ENCODE measurements at places on chromosomes 13 and 19. TPM values are rescaled to one million over a fixed set of nuclear protein-coding genes. Genes with fewer than 3 reads are reported as not detected.

DNA sequence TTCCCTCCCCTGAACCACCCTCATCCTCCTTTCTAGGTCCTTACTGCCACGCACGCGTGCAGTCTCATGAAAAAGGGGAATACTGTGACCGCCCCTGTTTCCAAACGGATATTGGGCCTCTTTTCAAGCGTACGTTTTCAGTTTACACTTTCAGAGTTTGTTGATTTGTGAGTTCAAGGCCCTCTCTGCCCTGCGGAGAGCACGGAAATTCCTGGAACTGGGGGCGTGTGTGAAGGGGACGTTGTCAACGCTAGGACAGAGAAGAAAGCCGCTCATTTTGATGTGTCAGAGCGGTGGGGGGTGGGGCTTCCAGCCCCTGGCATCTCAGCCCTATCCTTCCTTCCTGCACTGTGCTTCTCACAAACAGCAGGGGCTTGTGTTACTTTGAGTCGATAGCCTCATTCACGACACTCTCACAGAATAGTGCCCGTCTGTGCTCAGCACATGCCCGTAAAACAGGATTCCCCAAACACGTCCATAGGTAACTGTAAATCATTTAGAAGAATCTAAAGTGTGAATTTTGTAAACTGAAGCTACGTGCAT lies 137.6 kb upstream of the PEG3 start:
- no peak for DNase-seq

POU2F2 gene
- total RNA-seq, result 2.7 TPM

GRCh38 chr13:111486331-111486730 lies 165.9 kb downstream of the TEX29 start:
- DNase-seq, result no peak

OR7C1 gene
- not detected for total RNA-seq

- no peak for DNase-seq
Measured at GRCh38 chr13:23956106-23956505, 58.8 kb upstream of the C1QTNF9B start.

Measured in aorta (tissue), 5 donors.